ENCODE measurements at places on chromosomes 1 and 21.

DNA sequence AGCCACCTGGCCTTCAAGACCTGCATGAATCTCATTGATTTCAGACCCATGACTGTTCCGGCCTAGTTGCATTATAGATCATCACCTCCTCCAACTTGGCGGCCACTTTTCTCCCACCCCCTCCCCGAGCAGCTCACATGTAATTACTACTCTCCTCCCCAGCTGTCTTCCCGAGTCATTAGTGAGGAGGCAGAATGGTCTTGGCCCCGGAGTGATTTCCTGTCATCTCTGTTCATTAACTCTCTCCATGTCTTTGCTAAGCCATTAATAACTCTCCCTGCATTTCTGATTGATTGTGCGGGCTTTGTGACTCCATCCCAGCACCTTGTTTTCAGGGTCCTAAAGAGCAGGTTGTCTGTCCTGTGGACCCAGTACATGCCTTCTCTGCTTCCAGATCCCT, 75.6 kb upstream of the CNTN2 start:
- DNase-seq = no peak

DNA sequence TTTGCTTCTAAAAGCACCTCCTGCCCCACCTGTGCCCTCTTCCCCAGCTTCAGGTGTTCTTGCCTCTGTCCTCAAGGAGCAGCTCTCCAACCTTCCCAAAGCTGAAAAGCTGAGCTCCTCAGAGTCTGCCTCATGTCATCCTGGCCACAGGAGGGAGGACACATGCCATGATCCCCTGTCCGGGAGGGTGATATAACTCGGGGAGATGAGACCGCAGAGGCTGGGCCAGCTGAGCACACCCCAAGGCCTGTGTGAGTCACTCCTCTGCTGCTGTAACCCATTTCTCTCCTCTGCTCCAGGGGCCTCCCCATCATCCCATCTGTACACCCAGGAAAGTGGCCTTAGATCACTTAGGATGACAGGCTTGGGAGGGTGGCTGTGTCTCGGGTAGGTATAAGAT, 49.8 kb downstream of the EPHB2 start:
- no peak for DNase-seq

DNA sequence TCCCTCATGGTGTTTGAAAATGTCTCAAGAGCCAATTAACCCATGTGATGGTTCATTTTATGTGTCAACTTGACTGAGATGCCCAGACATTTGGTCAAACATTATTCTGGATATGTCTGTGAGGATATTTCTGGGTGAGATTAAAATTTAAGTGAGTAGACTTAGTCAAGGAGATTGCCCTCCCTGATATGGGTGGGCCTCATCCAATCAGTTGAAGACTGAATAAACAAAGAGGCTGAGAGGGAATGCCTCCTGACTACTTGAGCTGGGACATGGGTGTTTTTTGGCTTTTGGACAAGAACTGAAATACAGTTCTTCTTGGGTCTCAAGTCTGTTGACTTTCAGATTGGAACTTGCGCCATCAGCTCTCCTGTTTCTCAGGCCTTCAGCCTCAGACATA, 89.4 kb upstream of the SPATA6 start:
- DNase-seq = no peak

DNA sequence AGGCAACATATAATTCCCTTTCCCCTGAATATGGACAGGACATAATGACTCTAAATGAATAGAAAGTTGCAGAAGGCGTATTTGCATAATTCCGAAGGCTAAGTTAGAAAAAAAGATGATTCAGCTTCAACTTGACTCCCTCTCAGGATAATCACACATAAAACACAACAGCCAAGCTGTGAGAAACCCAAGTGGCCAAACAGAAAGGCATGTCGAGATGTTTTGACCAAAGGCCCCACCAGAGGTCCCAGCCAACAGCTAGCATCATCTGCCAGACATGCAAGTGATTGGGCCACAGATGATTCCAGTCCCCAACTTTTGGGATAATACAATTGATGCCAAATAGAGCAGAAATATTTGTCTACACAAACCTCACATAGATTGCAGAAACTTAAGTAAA, 444.9 kb downstream of the LTN1 start:
- no peak for DNase-seq

- DNase-seq = no peak
These were observed 370.2 kb downstream of the DUSP10 start for GRCh38 chr1:221371705-221372104.

- peak; percentile 69 for DNase-seq
These were observed 279.8 kb downstream of the PBX1 start for GRCh38 chr1:164838786-164839185.

DNA sequence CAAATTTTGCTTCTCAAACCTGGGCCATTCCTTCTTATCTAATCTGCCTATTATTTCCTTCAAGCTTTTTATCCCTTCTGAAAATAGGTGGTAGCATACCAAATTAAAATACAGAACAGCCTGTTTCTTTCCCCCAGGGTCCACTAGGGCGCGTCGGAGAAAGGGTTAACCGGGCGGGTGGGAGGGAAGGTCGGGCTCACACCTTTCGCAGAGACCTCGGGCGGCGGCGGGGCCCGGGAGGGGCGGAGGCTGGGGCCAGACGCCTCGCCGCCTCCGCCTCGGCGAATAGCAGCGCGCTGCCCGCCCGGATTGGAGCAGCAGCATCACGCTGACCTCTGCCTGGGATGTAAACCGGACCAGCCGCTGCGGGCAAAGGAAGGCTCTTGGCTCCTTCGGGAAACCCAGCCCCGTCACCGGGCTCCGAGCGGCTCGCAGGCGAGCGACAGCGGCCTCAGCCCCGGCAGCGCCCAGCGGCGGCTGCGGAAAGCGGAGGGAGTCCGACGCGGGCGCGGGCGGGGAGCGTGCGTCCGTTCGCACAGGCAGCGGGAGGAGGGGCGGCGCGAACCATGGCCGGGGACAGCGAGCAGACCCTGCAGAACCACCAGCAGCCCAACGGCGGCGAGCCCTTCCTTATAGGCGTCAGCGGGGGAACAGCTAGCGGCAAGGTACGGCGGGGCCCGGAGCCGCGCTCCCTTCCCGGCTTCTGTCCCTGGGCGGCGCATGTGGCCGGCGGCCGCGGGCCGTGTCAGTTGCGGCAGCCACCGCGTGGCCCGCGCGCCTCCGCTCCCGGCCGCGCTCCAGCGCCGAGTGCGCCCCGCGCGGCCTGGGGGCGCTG, at the start of gene UCK2:
UCK2 (plus strand) TSS at position 347 of the 835 bp plus-strand sequence; CDS start at position 567, 220 bp downstream.
- peak; percentile 57 for DNase-seq

DNA sequence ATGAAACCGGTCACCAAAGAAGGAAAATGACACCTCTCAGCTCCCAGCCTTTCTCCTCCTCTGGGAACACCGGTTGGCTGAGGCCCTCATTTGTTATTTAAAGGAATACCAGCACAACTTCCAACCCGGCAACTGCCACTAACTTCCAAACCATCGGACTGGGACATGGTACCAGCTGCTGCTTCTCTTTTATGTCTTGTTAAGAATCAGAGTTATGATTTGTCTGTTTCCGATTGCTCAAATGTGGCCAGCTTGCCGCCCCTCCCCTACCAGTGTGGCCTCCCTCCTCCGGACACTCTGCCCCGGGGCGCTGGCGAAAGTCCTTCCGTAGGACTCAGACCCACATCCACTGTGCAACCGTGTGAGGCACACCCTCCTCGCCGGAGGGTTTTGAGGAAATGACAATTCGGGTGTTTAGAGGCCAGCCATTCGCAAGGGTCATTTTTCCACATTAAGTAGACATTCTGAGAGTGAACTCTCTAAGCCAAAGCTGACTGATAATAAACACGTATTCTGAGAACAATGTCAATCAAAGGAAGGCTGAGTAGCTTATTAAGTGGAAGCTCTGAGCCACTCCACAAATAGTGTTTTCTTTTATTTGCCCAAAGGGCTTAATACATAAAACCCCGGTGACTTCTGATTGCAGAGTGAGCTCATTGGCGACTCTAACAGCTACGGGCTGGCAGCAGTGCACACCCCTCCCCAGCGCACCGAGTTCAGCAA, 5.5 kb downstream of the RIPK4 start:
- peak; percentile 67 for DNase-seq

GRCh38 chr1:64231153-64231552, 27.7 kb downstream of the UBE2U start:
- no peak for DNase-seq

DNA sequence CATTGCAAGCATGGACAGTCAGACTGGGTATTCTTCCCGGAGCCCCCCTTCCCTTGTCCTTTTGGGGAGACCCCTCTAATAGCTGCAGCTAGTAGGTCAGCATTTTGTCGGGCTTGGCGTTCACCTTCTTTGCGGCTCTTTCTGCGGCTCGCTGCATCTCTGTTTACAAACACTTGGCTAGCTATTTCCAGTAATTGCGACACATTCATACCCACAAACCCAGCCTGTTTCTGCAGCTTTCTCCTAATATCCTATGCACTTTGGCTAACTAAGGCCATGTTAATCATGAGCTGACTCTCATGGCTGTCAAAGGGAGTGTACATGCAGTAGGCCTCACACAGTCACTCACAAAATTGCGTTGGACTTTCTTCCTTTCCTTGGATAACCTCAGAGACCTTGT, 716.4 kb downstream of the AMY1C start:
- DNase-seq = no peak

GRCh38 chr1:36137776-36138175, 11.5 kb downstream of the TRAPPC3 start:
- DNase-seq = peak; percentile 94

- no peak for DNase-seq
These were observed 30.4 kb downstream of the PLXNA2 start for GRCh38 chr1:208213786-208214185.

DNA sequence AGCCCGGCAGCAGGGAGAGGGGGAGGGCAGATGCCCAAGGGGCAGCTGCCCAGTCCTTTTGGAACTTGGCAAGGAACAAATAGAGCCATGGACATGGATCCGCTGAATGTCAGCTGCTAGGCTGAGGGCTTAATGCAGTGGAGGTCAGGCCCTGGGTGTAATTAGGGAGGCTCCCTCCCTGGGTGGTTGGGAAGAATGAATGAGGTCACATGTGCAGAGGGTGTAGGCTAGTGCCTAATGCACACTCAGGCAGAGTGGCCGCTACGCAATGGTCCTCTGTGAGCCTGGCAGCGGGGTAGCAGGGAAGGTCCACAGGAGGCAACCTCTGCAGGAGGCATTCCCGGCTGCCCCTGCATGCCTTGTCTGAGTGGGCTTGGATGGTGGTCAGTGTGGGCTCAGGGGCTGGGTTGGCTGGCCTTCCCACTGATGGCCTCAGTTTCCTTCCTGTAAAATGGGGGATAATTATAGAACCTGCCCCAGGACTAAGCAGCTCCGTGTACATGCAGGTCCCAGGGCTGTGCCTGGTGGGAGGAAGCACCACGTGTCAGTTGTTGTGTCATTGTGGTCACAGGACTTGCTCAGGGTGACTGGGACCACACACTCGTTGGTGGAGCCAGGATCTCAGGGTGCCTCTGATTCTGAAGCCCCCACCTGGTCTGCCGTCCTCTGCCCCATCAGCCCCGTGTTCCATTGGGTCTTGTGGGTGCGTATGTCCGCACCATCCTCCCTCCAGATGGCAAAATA, 81.6 kb upstream of the ACTL8 start:
- DNase-seq = no peak
